ENCODE measurements at places on chromosomes 2 and 18.

DNA sequence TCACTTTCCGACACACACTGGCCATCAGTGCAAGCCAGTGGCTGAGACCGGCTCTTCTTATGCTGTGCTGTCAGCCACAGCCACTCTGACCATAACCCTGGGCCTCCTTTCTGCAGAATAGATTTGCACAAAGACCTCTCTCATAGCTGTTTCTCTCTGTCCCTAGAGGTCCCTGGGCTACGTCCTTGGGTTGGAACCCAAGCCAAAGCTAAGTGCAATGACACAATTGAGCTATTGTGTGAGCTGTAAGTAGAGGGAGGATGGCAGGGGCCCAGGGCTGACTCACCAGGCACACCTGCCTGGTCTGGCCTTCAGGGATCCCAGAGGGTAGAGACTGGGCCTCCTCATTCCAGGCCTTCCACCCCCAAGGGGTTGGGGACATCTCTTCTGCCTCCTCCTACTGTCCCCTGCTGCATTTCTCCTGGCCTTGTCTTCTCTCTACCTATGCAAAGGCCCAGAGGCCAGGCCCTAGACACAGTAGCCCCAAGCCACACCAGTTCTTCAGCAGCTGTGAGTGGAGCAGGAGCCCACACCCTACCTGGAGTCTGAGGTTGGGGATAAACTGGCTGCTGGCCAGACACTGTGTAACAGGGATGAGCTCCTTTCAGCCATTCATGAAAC lies 174.6 kb downstream of the NCK2 start:
- DNase-seq, result no peak

GRCh38 chr2:54419388-54419787 lies 36.7 kb upstream of the SPTBN1 start:
- DNase-seq, result no peak

- no peak for DNase-seq
These were observed 1602.7 kb upstream of the SLC39A10 start for GRCh38 chr2:194054313-194054712.

- DNase-seq, result no peak
These were observed 42.8 kb upstream of the GRB14 start for GRCh38 chr2:164664070-164664469.

DNA sequence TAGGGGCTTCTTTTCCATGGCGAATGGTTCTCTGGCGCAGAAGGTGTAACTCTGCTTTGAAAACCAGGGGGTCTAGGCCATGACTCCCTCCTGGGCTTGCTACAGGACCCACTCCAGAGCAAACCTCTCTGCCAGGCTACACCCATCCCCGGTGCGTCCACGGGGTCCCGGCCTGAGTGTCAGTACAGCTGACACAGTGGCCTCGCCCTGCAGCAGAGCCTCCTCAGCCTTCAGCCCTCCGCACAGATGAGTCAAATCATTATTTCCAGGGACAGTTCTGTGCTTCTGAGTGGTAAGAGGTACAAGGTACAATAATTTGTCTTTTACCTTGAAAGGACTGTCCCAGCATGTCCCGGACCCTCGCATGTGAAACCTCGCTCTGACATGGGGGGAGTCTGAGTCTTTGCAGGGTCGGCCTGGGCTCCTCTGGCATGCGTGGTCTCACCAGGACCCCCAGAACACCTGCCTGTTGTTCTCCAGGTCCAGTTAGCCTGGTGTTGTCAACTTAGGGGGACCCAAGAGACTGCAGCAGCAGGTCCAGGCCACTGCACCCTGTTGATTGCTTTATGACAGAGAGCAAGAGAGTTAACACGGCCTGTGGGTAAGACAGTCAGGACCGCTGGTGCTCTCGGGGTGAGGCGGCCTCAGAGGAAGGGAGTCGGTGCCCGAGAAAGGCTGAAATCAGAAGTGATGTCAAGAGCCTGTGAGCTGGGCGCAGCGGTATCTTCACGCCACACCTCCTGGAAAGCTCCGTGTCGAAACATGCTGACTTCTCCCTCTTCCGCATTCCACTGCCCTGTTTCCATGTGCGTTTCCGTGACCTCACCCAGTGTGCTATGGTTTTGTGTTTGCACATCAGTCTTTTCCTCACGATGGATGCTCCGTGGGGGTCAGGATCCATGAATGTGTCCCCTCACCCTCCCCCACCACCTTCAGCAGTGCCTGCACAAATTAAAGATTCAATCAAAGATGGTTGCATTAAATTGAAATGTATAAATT lies 340.1 kb downstream of the EIPR1 start:
- DNase-seq, result no peak

DNA sequence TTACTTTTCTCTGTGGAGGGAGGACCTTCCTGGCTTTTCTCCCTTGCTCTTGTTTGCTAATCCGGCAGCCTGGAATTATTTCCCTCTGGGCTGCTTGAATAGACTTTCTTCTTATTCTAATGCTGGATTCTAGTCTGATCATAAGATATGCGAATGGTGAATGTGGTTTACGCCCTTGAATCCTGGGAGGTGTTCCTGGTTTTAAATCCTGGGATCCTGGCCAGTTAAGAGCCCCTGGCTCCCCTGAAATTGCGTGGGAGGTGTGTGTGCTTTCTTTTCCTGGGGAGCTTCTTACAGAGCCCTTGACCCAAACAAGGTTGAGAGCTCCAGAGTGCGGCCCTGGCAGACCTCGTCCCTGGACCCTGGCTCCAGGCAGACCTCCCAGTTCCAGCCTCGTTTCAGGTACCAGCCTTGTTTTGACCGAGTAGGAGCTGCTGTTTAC lies 2.8 kb downstream of the SH3BP4 start:
- no peak for DNase-seq

DNA sequence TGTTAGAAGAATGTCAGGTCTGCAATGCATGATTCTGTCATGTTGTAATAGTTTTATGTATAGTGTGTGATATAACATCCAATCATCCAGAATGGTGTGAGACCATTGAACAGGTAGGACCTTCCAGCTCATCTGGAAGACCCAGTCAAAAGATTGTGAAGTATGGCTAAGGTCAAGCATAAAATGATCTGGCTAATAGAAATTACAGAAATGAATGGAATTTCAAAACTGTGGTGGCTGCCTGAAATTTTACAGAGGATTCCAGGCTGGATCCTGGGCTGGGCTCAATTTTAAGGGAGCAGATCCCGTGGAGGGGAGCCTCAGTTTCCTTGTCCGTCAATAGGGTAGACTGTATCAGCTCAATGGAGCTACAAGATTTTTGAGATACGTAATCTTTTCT lies 39.1 kb downstream of the ACKR3 start:
- DNase-seq, result no peak

GRCh38 chr2:128580988-128581848 lies 262.6 kb upstream of the HS6ST1 start:
- no peak for DNase-seq

DNA sequence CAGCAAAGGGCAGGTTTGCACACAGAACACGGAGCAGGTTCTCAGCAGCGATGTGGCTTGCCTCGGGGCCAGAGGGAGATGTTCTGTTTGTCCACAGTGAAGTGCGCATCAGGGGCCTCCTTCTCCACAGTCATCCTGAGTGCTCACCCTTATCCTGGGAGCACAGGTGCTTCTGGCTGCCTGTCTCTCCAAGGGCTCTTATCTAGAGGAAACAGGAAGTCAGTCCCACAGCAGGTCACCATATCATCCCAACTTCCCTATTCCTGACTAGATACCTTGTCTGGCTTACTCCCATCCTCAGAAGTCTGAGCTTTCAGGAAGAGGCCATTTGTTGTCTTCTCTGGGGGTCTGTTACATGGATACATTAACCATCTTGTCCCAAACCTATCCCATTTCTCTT lies at the start of gene CD207:
Gene CD207 (minus strand): TSS at position 174 of the 400 bp plus-strand sequence. CDS start 40 bp downstream, at position 134.
- no peak for DNase-seq

GRCh38 chr18:45467293-45467692 lies 148.0 kb upstream of the SLC14A2 start:
- no peak for DNase-seq

DNA sequence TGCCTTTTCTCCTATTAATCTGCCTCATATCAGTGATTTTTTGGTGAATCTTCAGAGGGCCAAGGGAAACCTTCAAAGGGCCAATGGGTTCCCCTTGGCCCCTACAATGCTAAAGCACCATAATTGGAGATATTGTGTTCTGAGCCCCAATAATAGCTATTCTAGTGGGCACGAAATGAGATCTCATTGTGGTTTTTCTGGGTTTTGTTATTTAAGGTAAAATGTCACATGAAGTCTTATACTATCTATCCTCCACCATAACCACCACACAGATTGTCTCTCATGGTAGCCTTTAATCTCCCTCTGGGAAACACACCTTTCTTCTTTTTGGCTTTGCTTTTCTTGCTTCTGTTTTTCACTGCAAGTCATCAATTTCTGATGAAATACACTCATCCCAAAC lies 152.8 kb downstream of the B3GNT2 start:
- no peak for DNase-seq

- DNase-seq, result no peak
These were observed 132.8 kb downstream of the ARHGAP15 start for GRCh38 chr2:143261986-143262385.

DNA sequence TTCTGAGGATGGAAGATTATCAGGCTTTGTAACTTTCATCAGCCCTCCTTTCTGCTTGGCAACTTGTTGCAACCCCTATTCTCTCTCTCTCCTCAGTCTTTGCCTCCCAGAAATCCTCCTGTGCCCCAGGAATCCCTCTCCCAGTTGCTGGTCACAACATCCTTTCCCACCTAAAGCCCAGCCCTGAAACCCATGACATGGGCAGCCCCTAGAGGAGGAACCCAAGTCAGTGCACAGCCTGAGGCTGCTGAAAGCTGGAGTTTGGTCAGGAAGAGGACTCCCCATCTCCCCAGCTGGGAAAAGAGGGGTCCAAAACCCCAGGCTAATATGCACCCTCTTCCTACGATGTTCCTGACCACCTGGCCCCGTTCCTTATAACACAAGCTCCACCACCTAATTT lies 29.5 kb downstream of the PKDCC start:
- no peak for DNase-seq

- DNase-seq, result no peak
These were observed 51.4 kb downstream of the CRACDL start for GRCh38 chr2:98884658-98885057.

DNA sequence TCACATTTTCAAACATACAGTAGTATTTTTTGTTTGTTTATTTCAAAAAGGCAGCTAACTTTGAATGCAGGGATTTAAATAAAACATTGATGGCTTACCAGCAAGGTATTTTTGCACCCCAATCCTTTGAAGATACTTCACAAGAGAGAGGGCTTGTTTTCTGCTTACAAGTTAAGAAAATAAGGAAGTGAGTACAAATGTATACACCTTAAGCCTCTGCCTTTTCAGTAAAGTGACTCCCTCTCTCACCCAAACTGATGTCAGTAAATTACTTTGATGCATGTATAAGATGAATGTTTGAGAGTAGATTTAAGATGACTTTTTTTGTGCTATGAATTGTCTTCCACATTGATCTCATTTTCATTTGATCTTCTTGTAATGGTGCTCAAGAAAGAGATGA lies 820.0 kb downstream of the CPS1 start:
- DNase-seq, result no peak

GRCh38 chr2:161844822-161845221 lies 220.6 kb downstream of the SLC4A10 start:
- no peak for DNase-seq

DNA sequence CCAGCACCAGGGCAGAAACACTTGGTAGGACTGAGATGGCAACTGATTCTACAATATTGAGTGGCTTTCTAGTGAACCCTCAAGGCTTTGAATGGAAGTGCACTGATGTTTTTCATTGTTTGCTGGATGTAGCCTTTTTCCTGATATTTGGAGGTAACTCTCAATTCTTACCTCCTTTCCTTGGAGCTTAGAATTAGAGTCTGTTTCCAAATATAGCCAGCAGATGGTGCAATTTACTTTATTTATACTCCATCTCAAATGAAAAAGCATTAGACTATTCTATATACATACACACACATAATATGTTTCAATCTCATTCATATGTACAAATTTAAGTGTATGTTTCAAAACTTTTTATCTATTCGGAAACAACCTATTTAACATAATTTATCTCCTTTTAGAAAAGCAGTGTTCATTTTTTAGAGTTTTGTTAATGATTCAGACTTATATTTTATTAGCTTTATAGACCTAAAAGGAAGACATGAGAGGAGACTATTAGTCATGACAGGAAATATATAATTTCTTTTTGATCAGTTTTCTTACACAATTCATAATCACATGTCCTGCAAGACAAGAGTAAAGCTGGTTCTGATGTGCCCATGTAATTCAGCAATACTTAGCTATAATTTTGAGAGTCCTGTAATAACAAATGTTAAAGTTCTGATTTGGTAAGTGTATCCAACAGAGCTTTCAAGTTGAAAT lies 124.8 kb downstream of the NUP35 start:
- no peak for DNase-seq

DNA sequence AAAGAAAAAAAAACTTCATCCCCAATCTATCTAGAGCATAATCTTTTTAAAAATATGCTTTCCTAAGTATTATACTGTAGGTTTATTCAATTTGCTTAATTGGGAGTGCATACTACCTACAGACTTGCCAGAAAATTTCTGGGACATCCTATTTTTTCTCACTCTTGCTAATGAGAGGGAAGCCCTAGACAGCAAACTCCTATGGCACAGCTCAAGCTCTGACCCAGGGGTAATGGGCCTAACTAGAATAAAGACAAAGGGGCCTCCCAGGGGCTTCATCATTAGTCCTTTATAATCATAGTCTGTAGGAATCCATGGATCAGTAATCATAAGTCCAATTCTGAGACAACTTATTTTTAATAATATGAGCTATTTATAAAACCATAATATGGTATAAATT lies 142.6 kb upstream of the ITGA4 start:
- DNase-seq, result no peak

GRCh38 chr2:236979664-236980063 lies 106.0 kb upstream of the COPS8 start:
- no peak for DNase-seq

DNA sequence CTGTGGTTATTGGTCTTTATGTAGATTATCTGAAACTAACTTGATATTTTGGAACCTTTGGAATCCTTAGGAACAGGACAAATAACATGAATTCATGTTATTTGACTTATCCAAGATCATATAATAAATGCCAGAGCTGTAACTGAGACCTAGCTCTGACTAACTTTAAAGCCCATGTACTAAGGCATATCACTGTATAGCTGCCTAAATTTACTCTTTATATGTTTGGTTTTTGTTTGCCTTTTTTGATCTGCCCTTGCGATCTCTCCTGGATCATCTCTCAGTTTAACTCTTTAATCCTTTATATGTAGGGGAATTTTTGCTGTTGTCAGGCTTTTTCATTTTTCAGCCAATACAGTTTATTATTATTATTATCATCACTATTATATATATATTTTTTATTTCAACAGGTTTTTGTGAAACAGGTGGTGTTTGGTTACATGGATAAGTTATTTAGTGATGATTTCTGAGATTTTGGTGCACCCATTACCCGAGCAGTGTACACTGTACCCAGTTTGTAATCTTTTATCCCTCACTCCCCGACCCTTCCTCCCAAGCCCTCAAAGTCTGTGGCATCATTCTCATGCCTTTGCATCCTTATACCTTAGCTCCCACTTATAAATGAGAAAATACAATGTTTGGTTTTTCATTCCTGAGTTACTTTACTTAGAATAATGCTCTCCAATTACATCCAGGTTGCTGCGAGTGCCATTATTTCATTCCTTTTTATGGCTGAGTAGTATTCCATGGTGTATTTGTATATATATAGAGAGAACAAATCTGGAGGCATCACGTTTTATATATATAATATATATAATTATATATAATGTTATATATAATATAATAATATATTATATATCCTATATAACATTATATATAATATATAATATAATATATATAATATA lies 48.9 kb downstream of the APLF start:
- no peak for DNase-seq
